Hindlimb muscle (tissue), 1 donor: ENCODE measurements at places on chromosomes 3 and 15. TPM values are rescaled to one million over a fixed set of nuclear protein-coding genes. Genes with fewer than 3 reads are reported as not detected.

Gene ETV5
- 23.1 TPM for polyA plus RNA-seq

Gene WDR49
- not detected for polyA plus RNA-seq

Gene KIF7
- 7.1 TPM for polyA plus RNA-seq

Gene RASA2
- 10.7 TPM for polyA plus RNA-seq

- DNase-seq: no peak
Observed at GRCh38 chr3:159941038-159942000, 47.3 kb upstream of the IL12A start.

DNA sequence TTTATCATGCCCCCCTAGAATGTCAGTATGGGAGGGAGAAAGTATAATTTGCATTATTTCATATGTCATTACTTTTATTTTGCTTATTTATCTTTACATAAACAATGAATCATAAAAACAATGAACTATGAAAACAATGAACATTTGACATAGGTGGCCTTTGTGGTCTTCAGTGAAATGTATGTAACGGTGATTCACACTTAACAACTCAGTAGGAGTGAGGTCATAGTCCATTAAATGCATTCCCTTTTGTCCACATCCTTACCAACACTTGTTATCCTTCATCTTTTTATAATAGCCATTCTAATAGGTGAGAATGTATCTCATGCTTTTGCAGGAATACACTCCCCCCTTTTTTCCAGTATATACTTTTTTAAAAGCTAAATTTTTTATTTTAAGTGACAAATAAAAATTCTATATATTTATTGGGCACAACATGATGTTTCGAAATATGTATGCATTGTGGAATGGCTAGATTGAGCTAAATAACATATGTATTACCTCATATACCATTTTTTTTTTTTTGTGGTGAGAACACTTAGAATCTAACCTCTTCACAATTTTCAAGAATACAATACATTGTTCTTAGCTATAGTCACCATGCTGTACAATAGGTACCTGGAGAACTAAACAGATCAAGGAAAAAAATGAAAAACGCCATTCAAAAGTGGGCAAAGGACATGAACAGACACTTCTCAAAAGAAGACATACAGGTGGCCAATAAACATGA, 189.5 kb downstream of the WDR72 start:
- DNase-seq: no peak

- DNase-seq: no peak
Observed at GRCh38 chr15:39426552-39427532, 154.0 kb upstream of the THBS1 start.

DNA sequence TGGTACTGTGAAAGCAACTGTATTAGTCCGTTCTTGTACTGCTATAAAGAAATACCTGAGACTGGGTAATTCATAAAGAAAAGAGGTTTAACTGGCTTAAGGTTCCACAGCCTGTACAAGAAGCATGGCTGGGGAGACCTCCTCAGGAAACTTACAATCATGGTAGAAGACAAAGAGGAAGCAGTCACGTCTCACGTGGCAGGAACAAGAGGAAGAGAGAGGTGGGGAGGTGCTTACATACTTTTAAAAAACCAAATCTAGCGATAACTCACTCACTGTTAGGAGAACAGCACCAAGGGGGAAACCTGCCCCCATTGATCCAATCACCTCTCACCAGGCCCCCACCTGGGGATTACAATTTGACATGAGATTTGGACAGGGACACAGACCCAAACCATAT, 48.9 kb downstream of the IQGAP1 start:
- no peak for DNase-seq

DNA sequence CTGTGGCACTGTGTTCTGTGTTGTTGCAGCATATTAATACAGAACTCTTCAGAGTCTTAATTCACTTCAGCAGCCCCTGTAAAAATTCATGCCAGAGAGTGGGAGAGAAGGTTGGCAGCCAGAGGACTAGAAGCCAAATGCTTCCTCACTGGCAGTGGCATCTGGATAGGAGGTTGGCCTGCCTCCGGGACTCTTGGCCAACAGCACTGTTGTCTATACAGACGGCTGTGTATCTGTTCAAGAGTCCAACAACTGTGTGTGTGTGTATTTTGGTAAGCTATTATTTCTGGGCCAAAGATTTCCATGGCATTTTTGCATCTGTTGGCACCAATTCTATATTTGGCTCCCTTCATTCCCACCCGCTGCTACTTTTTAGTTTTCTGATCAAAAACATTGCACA, 156.0 kb upstream of the SOX2 start:
- peak; percentile 7 for DNase-seq

DNA sequence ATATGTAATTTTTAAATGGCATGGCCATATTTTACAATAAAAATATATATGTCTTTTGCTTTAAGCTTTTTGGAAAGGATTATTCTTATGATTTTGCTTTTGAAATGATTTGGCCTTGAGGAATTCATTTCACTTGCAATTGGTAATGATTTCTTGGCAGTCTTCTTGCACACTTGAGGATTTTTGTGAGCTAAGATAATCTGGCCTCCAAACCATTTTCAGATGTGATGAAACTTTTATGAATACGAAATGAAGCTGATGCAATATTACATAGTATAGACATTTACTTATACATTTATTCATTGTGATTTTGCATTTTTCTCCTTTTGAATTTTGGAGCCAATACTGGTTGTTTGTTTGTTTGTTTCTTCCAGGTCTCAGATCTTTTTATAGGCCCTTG, 6.4 kb upstream of the SH2D7 start:
- DNase-seq: no peak
